ENCODE measurements at places on chromosomes 3 and 15. TPM values are rescaled to one million over a fixed set of nuclear protein-coding genes. Genes with fewer than 3 reads are reported as not detected.

DNA sequence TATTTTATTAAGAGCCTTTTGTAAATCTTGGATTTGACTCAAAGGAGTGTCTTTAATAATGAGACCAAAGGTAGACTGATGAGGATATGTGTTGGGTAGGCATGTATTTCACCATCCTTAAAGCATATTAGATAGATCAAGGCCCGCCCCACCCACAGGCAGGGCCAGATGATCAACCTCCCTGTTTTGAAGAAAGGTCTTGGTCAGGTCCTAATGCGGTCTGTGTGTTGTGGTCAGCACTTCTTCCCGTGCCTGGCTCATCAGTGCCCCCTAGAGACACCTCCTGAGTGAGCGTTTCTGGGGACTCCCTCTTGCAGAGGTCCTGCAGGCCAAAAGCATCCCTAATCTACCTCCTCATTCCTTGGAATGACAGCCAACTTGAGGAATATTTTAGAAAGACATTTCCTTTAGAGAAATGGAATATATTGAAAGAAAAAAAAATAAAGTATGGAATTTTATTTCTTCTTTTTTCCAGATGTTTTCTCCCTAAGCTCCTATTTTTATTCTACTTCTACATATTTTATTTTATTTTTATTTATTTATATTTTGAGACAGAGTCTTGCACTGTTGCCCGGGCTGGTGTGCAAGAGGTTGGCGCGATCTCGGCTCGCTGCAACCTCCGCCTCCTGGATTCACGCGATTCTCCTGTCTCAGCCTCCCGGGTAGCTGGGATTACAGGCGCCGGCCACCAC is 6.0 kb downstream of the TM4SF4 start:
- H3K4me1 ChIP-seq: no peaks in the 10 kb centered on the region
- H3K4me3 ChIP-seq: no peak overlapping the region
- H3K36me3 ChIP-seq: no peaks in the 10 kb centered on the region
- peak; percentile 16 for DNase-seq

Gene ZNF639
- 37.0 TPM for total RNA-seq

DNA sequence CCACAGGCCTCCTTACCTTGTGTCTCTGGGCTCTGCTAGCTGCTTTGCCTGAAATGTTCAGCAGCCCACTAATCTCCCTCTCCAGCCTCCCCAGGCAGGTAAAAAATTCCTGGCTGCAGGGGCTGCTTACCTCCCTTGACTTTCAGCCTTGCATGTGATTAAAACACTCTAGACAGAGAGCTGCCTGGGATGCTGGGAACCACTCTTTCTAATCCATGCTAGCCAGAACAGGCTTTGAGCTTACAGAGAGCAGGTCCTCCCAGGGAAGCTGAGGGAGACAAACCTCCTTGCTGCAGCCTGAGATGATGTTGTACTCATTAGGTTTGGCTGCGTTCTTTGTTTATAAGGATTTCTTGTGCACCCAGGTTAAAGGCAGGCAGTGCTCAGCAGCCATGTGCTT is 33.7 kb upstream of the LIPC start:
- H3K27ac ChIP-seq: no peak overlapping the region
- no peak for DNase-seq
- no peaks in the 10 kb centered on the region for H3K4me1 ChIP-seq
- H3K4me3 ChIP-seq: no peak overlapping the region
- H3K36me3 ChIP-seq: no peaks in the 10 kb centered on the region
- H3K27me3 ChIP-seq: peaks cover 10% of the 10 kb centered on the region

GRCh38 chr15:92113832-92114231 is 260.3 kb downstream of the SLCO3A1 start:
- no peaks in the 10 kb centered on the region for H3K4me1 ChIP-seq
- no peak overlapping the region for H3K4me3 ChIP-seq
- peaks cover 2% of the 10 kb centered on the region for H3K27me3 ChIP-seq

Gene ZNF80
- total RNA-seq: 0.22 TPM

DNA sequence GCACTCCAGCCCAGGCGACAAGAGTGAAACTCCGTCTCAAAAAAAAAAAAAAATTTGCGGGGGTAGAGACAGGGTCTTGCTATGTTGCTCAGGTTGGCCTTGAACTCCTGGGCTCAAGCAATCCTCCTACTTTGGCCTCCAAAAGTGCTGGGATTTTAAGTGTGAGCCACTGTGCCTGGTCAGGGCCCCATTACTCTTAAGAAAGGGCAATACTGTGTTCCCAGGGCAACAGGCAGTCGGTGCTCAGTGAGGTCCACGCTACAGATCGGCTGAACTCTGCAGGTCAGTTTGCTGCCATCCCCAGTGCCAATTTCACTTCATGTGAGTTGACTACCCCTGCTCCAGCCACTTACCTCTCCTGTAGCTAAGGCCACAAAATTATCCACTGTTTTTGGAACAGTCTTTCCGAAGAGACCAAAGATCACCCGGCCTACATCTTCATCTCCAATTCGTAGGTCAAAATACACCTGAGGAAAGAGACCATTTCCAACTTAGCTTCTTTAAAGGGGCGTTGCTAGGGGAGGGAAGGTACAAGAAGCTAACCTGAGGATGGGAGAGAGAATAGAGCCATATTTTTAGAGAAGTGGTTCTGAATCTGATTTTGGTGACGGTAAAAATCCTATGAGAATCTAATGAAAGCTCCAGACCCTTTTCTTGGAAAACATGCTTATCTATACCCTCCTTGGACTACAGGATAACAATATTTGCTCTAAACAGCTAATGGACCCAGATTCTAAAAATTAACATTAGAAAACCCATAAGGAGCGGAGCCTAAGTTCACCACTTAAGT is 939 bp downstream of the PPIB start:
- peaks cover 35% of the 10 kb centered on the region for H3K36me3 ChIP-seq
- DNase-seq: no peak
- peaks cover 54% of the 10 kb centered on the region for H3K4me1 ChIP-seq
- no peaks in the 10 kb centered on the region for H3K27me3 ChIP-seq
- peak overlapping the region; percentile 88 for H3K27ac ChIP-seq

Gene ATOSA
- total RNA-seq: 16.5 TPM

- no peaks in the 10 kb centered on the region for H3K4me1 ChIP-seq
- no peak overlapping the region for H3K27ac ChIP-seq
- peaks cover 2% of the 10 kb centered on the region for H3K27me3 ChIP-seq
- no peak for DNase-seq
- no peak overlapping the region for H3K4me3 ChIP-seq
- no peaks in the 10 kb centered on the region for H3K36me3 ChIP-seq
These were observed 77.6 kb upstream of the FRMD4B start for GRCh38 chr3:69463531-69463930.

DNA sequence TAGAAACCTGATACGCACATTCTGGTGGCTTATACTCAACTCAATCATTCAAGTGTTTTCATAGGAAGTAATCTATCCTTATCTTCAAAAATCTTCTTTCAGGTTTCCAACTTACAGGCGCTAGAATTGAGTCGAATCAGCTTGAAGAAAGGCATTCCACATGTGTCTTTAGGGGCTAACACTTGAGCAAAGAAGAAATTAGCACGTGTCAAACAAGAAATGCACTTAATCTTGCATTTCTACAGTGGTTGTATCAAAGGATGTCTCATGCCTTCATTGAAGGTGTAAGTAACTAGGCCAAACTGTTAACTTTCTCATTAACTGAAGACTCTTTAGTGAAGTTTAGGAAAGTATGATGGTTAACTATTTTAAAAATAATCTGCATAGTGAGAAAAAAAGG is 557.6 kb downstream of the MAGI1 start:
- no peak for DNase-seq
- H3K4me3 ChIP-seq: no peak overlapping the region

Measured in activated T-helper 1 cell treated with anti-CD3 and anti-CD28 coated beads, Interleukin-12 subunit alpha, Interleukin-12 subunit beta, Interleukin-2, Interleukin-4 antibody, amounts not matched to agents 30 ng/mL and 10 ng/mL and 1 ng/mL, durations not matched to agents 14 hours and 24 hours and 36 hours (primary cell).